Naive thymus-derived CD8-positive, alpha-beta T cell (primary cell): ENCODE measurements at places on chromosomes 7 and 10. TPM values are rescaled to one million over a fixed set of nuclear protein-coding genes. Genes with fewer than 3 reads are reported as not detected.

TRIM73 gene
- polyA plus RNA-seq, result 1.7 TPM

- DNase-seq, result no peak
- no peaks in the 10 kb centered on the region for H3K36me3 ChIP-seq
- no peak overlapping the region for H3K27ac ChIP-seq
- no peaks in the 10 kb centered on the region for H3K27me3 ChIP-seq
Observed at GRCh38 chr10:70190581-70190980, 20.3 kb upstream of the SAR1A start.

CARD11 gene
- polyA plus RNA-seq, result 40.2 TPM

DNA sequence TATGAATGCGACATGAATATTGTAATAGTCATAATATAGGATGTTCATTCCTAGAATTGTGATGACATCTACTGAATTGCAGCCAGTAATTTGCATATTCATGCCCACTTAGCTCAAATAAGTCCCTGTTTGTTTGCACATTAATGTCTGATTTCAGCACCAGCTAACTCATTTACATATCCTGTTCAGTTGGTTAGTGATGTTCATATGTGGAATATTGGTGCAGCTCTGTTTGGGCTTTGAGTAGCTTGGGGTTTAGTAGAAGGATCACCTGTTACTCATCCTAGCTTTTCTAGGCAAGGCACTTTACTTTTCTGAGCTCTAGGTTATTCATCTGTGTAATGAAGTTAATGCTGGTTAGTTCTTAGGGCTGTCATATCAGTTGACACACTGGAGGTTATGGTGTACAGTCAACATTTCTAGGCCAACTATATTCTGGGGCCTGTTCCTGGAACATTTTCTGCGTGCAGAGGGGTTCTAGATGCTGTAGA, 238.4 kb downstream of the EXOC4 start:
- peaks cover 7% of the 10 kb centered on the region for H3K36me3 ChIP-seq
- no peak overlapping the region for H3K4me3 ChIP-seq
- DNase-seq, result no peak
- no peaks in the 10 kb centered on the region for H3K27me3 ChIP-seq
- peaks cover 9% of the 10 kb centered on the region for H3K4me1 ChIP-seq

- peaks cover 82% of the 10 kb centered on the region for H3K4me1 ChIP-seq
- no peaks in the 10 kb centered on the region for H3K36me3 ChIP-seq
- peak overlapping the region; percentile 83 for H3K27ac ChIP-seq
- no peak for DNase-seq
- H3K4me3 ChIP-seq, result peak overlapping the region; percentile 6
Observed at GRCh38 chr10:88065383-88066049, 202.1 kb downstream of the PTEN start.

UCMA gene
- polyA plus RNA-seq, result not detected
